ENCODE measurements at places on chromosomes 6 and 20.

DNA sequence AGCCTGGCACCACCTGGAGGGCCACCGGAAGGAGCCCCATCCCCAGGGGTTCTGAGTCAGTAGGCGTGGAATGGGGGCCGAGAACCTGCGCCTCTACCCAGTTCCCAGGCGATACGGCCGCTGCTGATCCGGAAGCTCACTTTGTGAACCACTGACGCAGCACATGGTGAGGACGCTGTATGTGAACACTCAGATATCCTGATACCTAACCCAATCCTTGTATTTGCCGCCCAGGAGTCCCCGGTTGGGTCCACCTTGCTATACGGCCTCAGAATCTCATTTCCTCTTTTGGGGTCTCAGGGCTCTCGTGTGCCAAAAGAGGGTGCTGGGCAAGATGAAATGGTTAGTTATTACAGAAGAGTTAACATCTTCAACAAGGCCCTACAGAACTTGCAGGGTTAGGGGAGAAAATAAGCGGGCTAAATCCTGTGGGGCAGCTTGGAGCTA lies 604 bp upstream of the RAB5IF start:
- no peak for DNase-seq

DNA sequence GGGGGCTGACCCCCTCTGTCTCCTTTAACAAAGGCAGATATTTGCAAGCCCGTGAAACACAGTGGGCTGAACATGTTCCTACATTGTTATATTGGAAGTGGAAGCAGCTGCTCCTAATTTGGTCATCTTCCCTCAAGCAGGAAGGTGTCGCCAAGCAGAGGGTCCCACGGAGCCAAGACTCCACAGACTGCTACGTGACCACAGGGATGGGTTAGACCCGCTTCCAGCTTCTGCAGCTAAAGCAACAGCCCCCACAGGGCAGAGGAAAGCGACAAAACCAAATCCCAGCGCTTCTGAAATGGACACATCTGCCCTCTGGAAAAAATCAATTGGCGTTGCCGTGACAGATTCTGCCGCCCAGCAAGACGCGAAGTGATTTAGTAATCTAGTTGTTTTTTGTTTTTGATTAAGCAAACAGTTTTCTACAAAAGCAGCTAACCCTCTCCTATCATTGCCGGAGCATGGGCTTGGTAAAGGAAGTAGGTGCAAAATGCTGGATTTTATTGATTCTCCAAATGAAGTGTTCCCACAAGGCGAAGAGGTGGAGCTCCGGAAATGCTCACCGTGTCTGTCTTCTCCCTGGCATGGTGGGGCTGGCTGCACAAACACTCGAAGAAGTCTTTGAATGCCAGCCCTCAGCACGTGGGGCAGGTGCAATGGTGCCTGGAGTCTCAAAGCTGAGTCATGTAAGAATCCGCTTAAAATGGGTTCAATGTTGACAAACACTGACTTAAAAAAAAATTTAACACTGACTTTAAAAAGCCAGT lies 79.4 kb upstream of the FRMD1 start:
- no peak for DNase-seq

GRCh38 chr20:44040202-44040915 lies 125.7 kb downstream of the TOX2 start:
- DNase-seq = no peak

DNA sequence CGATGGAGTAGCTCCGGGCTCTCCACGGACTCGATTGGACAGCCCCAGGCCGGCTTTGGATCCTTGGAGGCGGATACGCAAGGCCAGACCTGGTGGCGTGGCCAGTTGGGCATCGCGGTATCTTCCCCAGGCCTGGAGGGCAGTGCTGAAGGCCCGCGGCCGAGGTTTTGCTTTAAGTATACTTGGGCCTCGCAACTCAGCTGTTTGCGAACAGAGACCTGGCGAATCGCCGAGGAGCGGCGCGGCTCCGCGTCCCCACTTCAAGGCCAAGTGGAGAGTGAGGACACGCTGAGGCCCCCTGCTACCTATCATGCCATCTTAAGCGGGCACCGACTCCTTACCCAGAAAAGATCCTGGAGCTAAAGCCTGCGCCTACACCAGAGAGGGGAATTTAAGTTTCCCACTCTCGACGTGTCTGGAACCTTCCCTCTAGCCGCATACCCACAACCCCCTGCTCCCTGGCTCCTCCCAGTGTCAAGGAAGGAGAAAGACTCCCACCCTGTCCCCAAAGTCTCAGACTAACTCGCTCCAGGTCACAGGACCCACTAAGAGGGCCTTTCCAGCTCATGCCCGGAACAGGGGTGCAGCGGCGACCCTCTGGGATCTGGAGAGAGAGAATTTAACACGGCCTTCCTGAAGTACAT lies 4.1 kb downstream of the LINC00237 start:
- peak; percentile 58 for DNase-seq

DNA sequence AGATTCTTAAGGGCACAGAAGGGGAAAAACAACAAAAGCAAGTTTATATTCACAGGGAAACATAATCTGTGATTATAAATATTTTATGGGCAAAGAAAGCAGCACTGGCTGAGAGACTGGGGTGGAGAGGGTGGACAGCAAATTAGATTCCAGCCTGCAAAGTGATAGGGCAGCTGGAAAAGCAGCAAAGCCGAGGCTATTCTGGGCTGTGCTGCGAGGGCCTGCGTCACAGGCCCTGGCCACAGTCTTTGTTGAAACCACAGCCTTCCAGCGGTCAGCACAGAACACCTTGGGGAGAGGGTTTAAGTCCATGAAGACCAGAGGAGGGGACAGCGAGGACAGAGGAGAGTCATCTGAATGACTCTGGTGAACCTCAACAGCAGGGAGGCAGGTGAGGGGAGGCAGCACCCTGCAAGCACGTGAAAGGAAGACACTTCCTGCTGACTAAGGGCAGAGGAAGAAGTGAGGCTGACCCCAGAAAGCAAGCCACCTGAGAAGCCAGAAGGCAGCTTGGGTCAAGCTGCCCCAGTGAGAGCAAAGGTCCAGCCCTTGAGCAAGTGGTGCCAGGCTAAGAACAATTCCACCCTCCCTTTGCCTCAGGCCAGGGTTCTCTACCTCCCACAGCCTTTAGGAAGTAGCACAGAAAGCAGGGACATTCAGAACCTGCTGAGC lies 17.1 kb downstream of the MRPL14 start:
- DNase-seq = no peak

GRCh38 chr6:167546611-167547327 lies 221.9 kb downstream of the TTLL2 start:
- DNase-seq = no peak

DNA sequence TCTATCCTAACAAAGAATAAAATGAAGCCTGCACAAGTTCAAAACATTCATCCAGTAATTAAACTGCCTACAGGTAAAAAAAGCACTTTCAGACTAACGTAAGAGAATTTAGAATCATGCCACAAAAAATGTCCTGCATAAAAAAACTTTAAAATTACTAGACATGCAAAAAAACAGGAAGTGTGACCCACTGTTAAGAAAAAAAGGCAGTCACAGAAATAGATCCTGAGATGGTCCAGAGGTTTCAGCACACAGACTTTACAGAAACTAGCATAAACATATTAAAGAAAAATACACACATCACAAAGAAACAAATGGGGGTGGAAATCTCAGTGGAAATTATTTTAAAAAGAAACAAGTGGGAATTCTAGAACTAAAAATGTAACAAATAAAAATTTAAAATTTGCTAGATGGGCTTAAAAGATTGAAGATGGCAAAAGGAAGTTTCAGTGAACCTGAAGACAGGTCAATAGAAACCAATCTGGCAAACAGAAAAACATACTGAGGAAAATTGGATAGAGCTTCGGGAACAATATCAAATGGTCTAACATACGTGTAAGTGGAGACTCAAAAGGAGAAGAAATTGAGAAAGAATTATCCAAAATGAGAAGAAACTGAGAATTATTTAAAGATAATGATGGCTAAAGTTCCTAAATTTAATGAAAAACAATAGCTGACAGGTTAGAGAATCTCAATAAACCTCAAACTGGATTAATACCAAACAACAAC lies 3.4 kb upstream of the ZNF133 start:
- no peak for DNase-seq

DNA sequence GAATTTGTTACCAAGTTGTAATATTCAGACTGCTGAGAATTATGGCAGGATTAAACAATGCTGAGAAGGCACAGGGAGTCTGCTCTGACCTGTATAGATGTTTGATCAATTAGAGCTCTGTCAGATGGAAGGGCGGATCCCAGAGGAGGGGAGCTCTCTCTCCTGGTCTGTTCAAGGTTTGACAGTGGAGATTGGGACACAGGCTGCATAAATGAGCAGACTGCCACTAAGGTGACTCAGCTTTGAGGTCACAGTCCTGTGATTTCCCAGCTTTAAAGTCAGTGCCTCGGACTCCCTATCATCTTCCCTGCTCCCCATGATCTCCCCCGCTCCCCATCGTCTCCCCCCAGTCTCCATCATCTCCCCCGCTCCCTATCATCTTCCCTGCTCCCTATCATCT lies 59.2 kb upstream of the SLC22A23 start:
- no peak for DNase-seq

DNA sequence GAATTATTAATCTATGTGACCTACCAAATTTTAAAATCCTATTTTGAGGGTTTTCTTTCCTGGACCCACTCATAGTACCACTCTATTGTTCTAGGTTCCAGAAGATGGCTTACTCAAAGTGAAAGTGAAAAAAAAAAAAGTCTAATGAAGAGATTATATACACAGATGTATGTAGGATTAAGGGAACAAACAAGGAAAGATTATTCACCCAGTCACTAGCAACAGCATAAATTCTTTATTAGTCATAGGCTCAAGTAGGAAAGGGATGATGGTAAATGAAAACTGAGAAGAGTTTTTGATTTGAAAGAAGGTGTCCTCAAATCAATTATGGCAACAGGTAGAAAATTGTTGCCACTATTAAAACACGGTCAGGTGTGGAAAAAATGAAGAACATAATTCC lies 923.7 kb downstream of the TBC1D32 start:
- no peak for DNase-seq

DNA sequence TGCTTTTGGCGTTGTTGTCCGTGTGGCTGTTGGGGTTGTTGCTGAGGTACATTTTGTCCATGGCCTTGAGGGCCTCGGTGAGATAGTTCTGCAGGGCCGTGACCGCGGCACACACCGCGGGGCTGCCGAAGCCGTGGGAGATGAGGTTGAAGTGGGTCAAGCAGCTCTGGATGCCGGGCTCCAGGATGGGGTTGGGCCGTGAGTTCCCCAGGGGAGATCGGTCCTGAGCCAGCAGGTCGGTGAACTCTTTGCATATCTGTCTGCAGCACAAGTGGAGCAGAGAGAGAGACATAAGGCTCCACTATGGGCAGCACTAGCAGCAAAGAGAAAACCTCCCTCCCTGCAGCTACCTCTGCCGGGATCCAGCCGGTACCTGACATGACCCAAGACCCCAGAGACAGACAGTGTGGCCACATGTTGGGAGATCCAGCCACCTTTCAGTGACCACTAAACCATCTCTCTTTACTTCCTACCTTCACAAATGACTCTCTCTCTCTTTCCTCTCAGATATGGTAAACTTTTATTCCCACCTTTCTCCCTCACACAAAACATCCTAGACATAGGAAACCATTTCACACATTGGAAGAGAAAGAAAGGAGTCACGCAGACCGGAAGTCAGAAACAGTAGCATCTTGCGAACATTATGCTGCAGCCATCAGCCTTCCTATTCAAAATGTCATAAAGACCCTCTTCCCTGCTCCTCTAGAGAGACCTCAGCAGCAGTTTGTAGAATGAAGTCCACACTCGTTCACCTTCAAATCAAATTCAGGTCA lies 16.2 kb downstream of the TFAP2A start:
- DNase-seq = no peak

GRCh38 chr6:118724211-118724610 lies 72.8 kb upstream of the CEP85L start:
- no peak for DNase-seq

DNA sequence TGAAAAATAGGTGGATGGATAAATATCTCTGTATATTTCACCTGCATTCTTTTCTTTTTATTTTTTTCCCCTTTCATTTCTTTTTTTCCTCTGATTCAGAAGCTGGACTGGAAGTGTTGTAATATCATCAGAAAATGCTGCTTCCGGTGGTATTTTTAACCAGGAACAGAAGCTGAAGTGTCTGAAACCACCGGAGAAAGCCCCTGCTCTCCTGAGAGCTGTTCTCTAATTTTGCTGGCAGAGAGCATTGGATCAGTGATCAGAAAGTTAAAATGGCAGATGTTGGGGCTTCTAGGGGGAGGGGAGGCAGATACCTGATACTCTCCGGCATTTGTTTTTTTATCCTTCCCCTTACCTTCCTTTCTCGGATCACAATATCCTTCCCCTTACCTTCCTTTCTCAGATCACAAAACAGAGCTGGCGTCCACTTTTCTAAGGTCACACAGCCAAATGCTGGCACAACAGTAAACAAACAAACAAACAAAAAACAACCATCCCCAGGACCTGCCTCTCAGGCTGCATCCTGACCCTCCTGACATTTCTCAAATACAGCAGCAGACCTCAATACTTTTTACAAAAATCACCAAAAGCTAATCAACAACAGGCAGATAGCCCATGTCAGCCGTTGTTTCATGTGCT lies 143.2 kb upstream of the ZNF217 start:
- no peak for DNase-seq

DNA sequence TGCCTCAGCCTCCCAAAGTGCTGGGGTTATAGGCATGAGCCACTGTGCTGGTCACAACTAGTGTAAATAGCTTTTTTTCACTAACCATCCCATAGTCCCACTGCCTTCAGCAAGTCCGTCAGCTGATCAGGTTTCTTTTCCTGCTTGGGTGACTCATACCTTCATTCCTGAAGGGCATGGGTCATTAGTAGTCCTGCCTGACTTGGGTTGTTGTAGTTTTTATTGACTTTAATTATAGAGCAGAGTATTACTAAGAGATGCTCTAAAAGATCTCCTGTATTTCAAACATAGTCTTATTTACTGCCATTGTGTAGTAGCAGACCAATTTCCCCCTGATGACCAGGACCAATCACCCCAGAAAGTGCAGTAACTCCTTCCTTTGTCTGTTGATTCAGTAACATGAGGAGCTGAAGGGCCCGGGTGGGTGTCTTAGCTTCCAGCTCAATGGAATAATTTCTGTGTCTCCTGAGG lies 25.8 kb downstream of the HLA-C start:
- no peak for DNase-seq

GRCh38 chr6:144898052-144898689 lies 613.0 kb downstream of the UTRN start:
- no peak for DNase-seq

DNA sequence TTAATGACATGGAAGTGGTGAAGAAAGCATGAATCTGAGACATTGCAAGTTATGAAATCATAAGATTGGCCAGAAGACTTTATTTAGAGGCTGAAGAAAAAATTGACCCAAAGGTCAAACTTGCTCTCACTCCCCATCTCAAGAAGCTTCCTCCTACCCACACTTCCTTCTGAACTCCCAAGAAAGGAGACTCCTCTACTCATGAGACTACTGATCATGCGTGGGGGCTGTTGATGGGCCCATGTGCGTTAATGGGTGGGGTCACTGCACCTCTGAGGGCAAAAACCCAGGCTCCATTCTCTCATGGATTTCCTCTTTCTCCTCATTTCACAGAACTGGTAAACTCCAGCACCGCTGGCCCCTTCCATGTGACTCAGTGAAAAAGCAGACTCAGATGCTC lies 470.6 kb upstream of the ARID1B start:
- no peak for DNase-seq

All from C1 segment of cervical spinal cord (tissue), 14 donors.